Ureter (tissue), 1 donor: ENCODE measurements at places on chromosomes 3 and 15. TPM values are rescaled to one million over a fixed set of nuclear protein-coding genes. Genes with fewer than 3 reads are reported as not detected.
A peak's percentile ranks its signal among the peaks of the same experiment; 100 is the strongest.

- no peak for DNase-seq
These were observed 124.3 kb downstream of the RPLP1 start for GRCh38 chr15:69576948-69577351.

CCR2 gene
- total RNA-seq: 1.3 TPM

EFCAB12 gene
- total RNA-seq: 0.26 TPM

GOLGA6B gene
- 0.36 TPM for total RNA-seq

IQCB1 gene
- 37.2 TPM for total RNA-seq

- DNase-seq: no peak
These were observed 529 bp upstream of the DLEC1 start for GRCh38 chr3:38038447-38038911.

DNA sequence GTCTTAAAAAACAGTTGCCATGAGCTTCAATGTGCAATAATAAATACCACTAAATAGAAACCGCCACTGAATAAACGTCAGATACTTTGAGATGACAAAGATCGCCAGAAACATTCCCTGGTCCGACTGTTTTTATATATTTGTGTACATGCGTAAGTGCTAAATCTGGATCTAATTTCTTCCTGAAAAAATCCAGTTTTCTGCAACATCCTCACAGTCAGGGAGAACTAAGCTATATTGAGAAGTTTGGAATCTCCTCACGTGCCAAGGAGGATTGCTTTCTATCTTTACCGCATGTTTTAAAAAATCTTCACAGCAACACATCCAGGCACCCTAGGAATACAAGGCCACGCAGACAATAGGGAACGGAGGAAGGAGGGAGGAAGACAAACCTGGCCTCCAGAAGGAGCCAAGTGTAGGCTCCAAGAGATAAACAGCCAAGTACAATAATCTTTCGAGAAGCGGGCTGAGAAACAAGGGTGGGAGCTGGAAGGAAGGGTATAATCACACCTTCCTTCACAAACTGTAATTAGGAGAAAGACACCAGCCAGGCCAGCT lies 5.7 kb downstream of the VGLL4 start:
- no peak for DNase-seq

DNA sequence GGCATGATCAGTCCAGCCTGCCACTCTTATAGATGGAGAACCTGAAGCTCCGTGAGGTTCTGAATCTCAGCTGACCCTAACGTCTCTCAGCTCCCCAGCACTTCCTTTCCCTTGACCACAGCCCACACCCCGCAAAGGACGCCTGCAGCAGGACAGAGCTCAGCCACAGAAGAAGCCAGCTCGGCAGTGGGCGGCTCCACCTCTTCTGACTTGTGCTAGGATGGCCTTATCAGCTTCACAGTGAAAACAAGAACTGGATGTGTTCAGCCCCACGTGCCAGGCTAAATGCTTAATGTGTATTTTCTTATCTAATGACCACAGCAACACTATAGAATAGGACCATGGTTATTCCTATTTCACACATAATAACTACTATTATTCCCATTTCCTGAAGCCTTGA lies 127.6 kb downstream of the ARNT2 start:
- no peak for DNase-seq

- no peak for DNase-seq
These were observed 63.4 kb downstream of the CYP19A1 start for GRCh38 chr15:51274956-51275355.

RARRES1 gene
- 48.5 TPM for total RNA-seq

SLC12A1 gene
- total RNA-seq: not detected

- no peak for DNase-seq
These were observed 93.9 kb downstream of the PLOD2 start for GRCh38 chr3:146067048-146067447.

GRCh38 chr15:66241908-66242285 lies 11.7 kb downstream of the MEGF11 start:
- no peak for DNase-seq

CTXN2 gene
- total RNA-seq: not detected

DNA sequence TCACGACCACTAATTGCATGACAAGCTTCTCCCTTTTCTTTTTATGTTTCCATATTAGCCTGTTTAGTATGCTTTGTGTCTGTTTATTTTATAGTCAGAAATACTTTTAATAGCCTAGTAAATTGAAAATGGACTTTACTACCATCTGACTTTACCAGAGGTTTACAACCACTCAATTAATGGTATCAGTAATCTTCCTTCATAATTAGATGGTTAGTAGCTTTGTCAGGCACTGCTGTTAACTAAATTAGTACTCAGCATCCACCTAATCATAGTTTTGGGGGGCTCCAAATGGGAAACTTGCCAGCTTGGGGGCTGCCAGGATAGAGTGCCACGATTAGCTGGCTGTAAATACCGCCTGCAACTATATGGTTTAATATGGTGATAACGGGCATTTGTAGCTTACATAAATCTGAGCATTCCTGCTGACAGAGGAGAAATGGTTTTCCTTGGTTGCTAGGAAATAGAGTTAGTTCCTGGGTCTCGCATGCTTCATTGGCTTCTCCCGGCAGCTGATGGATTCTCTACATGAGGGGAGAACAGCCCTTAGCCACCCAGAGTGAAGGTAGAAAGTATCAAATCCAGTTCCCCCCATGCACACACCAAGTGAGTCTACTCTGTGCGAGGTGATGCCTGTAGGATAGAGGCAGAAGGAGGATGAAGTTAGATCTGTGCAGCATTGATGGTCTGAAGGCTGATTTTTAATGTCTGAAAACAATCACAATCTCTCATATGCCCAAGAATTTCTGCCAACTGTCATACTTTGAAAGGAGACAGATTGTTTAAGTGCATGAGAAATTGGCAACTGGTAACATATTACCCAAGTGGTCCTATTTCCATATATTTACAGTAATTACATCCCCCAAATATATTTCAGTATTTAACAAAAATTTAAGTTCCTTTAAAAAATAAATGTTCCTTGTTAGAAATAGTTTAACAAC lies 326.6 kb upstream of the PROK2 start:
- no peak for DNase-seq

GRCh38 chr15:69557020-69557706 lies 104.5 kb downstream of the RPLP1 start:
- no peak for DNase-seq

- DNase-seq: no peak
These were observed 12.3 kb downstream of the THBS1 start for GRCh38 chr15:39593071-39593655.

DNA sequence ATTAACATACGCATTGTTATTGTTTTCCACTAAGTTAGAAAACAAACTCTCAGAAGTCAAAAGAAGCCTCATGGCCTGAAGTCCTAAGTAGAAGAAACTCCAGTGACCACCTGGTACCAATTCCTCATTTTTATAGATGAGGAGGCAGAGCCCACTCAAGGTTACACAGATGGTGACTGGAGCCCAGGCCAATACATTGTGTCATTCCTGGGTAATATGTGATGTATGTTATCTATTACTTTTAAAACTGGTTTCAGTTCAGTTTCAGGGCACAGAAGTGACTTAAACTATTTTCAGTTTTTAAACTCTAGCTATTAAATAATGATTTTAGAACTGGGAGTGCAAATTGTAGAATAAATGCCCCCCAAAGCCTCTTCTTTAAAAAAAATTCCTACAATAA lies 66.7 kb upstream of the STXBP5L start:
- DNase-seq: no peak

RTP1 gene
- not detected for total RNA-seq

SPTSSB gene
- total RNA-seq: 242 TPM

HCLS1 gene
- total RNA-seq: 37.4 TPM

GRCh38 chr3:125316949-125317348 lies 58.2 kb downstream of the ZNF148 start:
- DNase-seq: no peak

DNA sequence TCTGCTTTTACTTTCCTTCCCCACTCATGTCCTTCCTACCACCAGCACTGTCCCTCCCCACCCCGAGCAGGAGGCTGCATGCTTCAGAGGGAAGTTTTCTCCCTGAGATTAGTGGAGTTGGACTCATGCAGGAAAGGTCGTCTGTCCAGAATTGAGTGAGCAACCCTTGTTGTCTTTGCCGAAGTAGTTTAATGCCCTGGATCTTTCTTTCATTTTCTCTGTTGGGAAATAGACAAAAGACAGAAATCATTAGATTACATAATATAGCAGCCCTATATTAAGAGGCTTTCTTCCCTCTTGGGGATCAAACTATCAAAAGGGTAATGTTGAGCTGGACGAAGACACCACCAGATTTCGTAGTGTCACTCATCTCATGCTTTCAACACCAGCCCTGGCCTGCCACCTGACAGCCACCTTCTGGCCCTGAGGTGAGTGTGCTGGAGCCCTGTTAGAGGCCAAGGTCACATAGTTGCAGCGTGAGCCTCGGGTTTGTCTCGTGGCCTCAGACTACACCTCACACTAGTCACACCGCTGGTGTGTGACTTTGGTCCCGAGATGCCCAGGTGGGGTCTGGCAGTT lies 231.0 kb downstream of the ITPR1 start:
- no peak for DNase-seq

GRCh38 chr15:33104212-33104611 lies 90.3 kb downstream of the FMN1 start:
- DNase-seq: no peak

ERICH6 gene
- 0.36 TPM for total RNA-seq

- DNase-seq: peak; percentile 64
These were observed 10.6 kb upstream of the LEO1 start for GRCh38 chr15:51982013-51982769.

DNA sequence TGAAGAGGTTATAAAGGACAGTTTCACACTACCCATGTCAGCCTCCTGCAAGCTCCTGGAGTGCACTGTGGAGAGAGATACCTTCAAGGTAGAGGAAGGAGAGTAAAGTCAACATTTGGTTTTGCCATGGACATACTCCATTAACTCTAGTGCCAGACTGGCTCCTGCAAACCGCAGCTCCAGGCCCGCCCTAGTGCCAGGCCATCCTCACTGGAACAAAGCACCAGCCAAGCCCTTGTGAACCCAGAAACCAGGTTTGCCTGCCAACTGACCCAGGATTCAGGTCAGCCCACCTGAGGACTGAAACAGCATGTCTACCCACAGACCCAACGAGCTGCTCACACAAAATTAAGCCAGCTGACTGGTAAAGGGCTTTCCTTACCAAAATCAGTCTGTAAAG lies 41.0 kb upstream of the TP63 start:
- no peak for DNase-seq

SH3GL3 gene
- total RNA-seq: 0.26 TPM
